ENCODE measurements at places on chromosomes 12 and 14.
A peak's percentile ranks its signal among the peaks of the same experiment; 100 is the strongest.

DNA sequence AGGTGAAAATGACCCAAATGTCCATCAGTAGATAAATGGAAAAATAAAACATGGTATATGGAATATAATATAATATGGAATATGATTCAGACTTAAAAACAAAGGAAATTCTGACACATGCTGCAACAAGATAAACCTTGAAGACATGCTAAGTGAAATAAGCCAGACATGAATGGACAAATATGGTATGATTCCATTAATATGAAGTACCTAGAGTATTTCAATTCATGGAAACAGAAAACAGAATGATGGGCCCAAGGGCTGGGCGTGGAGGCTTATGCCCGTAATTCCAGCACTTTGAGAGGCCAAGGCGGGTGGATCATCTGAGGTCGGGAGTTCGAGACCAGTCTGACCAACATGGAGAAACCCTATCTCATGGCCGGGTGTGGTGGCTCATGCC is 22.7 kb upstream of the ORAI1 start:
- DNase-seq: no peak

DNA sequence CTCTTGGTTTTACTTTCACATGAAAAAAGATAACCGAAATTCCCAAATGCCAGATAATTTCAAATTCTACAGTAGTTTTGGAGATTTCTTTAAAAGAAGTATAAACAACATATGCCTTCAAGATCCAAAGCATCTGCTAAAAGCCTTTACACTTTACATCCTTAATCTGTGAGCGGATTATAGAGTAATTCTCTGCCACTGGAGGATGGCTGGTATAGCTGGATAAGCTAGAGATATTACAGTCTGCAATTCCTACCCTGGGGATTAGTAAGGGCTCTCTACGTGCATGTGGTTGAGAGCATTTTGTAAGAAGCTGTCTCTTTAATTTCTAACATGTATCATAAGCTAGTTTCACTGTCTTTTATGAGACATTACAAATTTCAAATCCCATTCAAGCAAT is 240.3 kb upstream of the HMGA2 start:
- no peak for DNase-seq

DNA sequence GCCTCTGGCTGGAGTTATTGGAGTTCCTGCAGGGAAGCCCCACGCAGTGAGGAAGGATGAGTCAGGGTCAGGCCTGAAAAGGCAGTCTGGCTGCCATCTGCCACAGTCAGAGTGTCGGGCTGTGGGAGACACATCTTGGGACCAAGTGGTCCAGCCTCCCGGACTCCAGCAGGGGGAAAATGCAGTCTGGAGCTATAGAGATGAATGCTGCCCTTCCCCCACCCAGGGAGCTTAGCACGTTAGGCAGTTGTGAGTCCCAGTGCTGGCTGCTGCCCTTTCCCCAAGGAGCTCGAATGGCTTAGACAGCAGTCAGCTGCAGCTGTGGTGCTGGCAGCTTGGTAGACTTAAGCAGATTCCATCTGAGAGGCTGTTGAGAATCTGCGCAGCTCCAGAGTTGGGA is 8.2 kb upstream of the NTS start:
- DNase-seq: no peak

DNA sequence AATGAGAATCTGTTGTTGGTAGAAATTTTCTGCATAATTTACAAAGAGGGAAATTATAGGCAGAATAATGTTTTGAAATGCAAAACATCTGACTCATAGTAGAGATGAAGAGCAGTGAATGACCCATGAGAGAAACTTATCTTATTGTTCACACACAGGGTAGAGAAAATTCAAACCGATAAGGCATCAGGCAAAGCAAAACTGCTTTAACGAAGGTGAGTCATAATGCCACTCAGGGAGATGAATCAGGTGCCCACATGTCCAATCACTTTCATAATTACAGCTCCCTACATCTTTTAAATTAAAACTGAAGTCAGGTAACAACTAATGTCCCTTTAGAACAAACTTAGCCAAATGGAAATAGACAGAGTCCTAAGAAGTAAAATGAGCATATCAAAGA is 265.6 kb upstream of the GARIN6 start:
- no peak for DNase-seq

GRCh38 chr12:3947781-3948180 is 74.6 kb upstream of the PARP11 start:
- no peak for DNase-seq

DNA sequence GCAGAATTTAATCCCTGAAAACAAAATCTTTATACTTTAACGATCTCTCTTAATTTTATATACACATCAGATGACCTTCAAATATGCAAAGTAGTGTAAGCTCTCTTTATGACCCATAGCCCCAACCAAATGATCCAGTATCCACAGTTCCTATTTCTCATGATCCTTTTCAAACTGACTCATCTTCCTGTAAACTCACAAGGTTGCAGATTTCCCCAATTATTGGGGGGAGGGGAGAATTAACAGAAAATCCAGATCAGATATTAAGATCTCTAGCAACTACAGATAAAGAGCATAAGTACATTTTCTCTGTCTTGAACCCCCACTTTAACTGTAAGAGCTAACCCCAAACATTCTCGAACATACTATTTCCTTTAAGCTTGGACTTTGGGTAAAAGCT is 12.5 kb downstream of the GNS start:
- no peak for DNase-seq

DNA sequence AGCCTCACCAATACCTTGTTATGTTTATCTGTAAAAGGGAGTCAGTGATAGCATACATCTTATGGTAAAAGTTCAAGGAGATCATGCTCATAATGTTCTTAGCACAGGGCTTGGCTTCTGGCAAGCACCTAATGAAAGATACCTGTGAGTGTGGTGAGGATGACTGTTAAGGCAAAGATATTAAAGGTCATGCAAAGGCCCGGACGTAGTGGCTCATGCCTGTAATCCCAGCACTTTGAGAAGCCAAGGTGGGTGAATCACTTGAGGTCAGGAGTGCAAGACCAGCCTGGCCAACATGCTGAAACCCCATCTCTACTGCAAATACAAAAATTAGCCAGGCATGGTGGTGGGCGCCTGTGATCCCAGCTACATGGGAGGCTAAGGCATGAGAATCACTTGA is 425.9 kb upstream of the TBX3 start:
- DNase-seq: no peak

DNA sequence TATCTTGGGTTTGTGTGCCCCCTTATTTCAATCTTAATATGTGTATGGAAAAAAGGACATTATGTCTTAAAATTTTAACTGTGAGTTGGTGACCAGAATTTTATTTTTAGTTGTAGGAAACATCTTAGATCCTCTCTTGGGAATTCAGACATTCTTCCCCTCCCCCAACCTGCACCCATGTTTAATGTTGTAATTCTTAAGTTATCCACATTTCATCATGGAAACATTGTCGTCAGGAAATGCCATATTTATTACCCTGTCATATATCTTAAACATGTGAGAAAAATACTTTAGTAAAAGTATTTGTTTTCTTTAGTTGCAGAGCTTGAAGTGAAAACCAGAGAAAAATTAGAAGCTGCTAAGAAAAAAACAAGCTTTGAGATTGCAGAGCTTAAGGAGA is 30.3 kb downstream of the YEATS4 start:
- DNase-seq: peak; percentile 20

DNA sequence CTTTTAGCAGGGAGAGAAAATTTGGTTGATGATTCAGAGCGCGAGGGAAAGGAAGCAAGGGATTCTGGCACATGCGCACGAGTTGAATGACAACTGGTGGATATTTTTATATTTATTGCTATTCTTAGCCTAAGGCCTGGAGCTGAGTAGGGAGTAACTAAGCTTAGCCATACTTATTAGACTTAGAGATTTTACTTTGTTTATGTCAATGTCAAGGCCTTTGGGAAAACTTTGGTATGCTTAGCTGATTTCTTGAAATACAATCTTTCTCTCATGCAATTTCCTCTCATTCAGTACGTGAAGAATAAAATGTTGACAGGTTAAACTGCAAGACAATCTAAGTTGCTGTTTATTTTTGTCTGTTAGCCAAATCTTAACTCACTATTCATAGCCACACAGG is 101.1 kb downstream of the CRADD start:
- DNase-seq: peak; percentile 93

- no peak for DNase-seq
Measured at GRCh38 chr12:80802652-80803400, 86.1 kb downstream of the MYF5 start.

DNA sequence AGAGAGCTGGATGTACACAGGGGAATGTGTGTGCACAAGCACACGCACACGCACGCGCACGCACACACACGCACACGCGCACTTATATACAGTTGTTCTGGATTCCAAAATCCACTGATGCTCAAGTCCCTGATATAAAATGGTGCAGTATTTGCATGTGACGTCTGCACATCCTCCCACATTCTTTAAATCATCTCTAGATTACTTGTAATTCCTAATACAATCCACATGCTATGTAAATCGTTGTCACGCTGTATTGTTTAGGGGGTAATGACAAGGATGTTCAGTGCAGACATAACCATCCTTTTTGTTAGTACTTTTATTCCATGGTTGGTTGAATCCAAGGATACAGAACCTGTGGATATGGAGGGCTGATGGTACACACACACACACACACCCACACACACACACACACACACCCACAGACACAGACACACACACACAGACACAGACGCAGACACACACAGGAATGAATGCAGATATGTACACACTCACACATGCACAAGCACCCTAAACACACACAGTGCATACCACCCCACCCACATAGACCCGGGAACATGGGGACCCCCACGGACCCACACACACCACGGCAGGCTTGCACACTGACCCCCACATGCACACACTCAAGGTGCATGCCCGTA is 188.5 kb upstream of the PRMT8 start:
- no peak for DNase-seq

- peak; percentile 33 for DNase-seq
Measured at GRCh38 chr14:51783765-51784164, 76.6 kb upstream of the GNG2 start.

GRCh38 chr12:93020631-93021597 is 91.8 kb upstream of the EEA1 start:
- DNase-seq: no peak

GRCh38 chr12:3020850-3021435 is 56.2 kb upstream of the TSPAN9 start:
- no peak for DNase-seq

DNA sequence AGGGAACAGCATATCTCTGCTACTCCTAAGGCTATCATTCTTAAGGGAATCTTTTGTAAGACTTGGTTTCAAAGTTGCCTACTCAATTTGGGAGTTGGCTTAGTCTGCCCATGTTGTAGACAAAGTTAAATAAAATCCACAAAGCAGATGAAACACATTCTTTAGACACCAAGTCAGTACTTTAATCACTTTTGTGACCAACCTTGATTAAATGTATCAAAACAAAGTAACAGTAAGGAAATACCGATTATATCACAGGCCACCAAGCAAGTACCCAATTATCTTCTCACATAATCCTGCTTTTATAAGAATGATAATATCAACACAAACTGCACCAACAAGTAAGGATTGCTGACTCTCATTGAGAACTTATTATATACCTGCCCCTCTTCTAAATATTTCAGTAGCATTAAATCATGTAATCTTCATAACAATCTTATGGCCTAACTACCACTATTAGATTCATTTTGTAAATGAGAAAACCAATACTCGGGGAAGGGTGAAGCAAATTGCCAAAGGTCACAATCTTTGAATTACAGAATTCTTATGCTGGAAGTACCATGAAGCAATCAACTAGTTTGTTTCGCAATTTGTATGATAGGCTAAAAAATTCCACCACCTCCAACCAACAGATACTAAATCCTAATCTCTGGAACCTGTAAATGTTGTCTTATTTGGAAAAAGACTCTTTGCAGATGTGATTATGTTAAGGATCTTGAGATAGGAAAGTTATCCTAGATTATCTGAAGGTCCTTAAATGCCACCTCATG is 12.6 kb upstream of the DIO2 start:
- no peak for DNase-seq

GRCh38 chr12:4994622-4995021 is 49.1 kb upstream of the KCNA5 start:
- DNase-seq: no peak

GRCh38 chr12:56241424-56242303 is 11.8 kb downstream of the SLC39A5 start:
- no peak for DNase-seq

DNA sequence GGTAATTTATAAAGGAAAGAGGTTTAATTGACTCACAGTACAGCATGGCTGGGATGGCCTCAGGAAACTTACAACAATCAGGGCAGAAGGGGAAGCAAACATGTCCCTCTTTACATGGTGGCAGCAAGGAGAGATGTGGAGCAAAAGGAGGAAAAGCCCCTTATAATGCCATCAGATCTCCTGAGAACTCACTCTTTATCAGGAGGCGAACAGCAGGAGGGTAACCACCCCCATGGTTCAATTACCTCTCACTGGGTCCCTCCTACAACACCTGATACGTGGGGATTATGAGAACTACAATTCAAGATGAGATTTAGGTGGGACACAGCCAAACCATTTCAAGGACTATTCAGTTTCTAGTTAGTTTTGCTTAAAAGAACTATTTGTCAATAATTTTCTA is 453.3 kb downstream of the C12orf50 start:
- no peak for DNase-seq

DNA sequence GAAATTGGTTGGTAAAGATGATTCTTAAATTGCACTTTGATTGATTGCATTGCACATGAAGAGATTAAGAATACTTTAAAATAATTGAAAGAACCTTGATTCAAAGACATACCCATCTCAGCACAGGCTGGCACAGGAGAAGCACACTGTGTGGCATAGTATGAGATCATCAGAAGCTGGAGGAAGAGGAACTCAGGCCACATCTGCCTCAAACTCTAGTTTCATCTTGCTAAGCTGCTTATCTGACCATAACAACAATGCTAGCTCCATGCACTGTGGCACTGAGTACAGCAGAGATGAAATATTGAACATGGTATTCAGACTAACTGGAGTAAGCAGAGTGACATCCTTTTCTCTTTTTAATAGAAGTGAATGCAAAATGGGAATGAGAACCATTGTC is 99.1 kb downstream of the TBC1D30 start:
- no peak for DNase-seq

- DNase-seq: no peak
Measured at GRCh38 chr12:54442961-54443360, 23.9 kb upstream of the ITGA5 start.

GRCh38 chr12:96398424-96399119 is 1.7 kb downstream of the CDK17 start:
- DNase-seq: no peak

- no peak for DNase-seq
Measured at GRCh38 chr12:79659961-79660431, 30.8 kb downstream of the PAWR start.

- no peak for DNase-seq
Measured at GRCh38 chr12:89217472-89217871, 134.8 kb downstream of the DUSP6 start.

GRCh38 chr12:96710127-96710745 is 196.8 kb upstream of the NEDD1 start:
- DNase-seq: no peak

DNA sequence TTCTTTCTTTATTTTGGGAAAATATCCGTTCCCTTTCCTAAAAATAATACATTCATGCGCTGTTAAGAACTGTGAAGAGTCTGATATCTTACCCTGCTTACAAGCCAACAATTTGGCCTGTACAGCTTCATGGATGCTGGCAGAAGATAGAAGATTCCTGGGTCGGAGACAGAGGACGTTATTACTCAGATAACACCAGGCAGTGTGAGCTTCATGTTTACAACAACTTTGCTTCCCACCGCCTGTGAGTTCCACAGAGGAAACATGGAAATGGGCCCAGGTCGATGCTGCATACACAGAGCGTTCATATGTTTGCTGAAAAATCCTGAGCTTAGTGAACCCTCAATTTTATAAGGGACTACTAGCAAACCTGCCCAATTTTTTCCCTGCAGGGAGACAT is 705.6 kb upstream of the SEL1L start:
- DNase-seq: no peak

- DNase-seq: no peak
Measured at GRCh38 chr12:111193977-111194702, 174.8 kb downstream of the PHETA1 start.
